T-helper 2 cell (primary cell): ENCODE measurements at places on chromosomes 3 and 15.

DNA sequence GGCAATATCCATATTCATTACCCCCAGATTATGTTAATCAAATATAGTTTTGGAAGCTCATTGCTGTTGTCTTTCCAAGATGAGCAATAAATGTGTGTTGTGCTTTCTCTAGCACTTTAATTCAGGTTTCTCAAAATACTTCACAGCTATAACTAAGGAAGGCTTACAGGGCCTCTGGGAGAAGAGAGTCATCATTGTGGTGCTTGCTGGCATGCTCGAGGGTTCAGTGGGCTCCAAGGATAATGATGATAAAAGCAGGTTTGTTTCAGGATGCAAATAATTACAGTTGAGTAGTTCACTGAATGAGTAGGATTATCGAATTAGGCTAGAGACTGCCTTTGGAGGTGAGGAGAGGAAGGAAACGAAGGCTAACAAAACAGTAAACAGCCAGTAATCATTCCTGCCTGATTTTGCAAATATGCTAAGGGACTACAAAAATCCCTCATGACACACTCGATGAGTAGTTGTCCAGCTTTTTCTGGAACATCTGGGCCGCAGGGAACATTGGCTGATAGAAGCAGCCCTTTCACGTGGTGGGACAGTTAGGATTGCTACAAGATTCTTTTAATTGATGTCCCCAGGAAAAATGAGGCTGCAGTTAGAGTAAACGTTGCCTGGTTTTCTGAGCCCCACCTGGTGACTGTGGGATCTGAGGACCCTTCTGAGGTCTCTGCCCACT lies 54.1 kb downstream of the SLC7A14 start:
- DNase-seq: no peak

DNA sequence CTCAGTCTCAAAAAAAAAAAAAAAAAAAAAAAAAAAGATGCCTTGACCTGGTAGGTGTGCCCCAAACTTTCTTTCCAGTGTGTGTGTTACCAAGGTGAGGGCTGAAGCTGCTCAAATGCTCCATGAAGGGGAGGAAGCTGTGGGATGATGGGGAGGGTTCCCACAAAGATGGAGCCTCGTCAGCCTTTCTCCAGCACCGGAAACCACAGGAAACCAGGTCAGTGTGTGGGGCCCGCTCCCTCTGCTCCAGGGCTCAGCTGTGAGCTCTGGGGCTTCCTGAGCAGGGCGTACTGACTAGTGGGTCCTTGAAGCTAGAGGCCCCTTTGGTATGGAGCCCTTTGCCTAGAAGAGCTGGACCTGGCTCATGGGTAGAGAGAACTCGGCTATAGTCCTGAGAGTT lies 681 bp upstream of the IL17RE start:
- DNase-seq: peak; percentile 64

- no peak for DNase-seq
Measured at GRCh38 chr3:40843208-40843624, 318.5 kb downstream of the ZNF621 start.

DNA sequence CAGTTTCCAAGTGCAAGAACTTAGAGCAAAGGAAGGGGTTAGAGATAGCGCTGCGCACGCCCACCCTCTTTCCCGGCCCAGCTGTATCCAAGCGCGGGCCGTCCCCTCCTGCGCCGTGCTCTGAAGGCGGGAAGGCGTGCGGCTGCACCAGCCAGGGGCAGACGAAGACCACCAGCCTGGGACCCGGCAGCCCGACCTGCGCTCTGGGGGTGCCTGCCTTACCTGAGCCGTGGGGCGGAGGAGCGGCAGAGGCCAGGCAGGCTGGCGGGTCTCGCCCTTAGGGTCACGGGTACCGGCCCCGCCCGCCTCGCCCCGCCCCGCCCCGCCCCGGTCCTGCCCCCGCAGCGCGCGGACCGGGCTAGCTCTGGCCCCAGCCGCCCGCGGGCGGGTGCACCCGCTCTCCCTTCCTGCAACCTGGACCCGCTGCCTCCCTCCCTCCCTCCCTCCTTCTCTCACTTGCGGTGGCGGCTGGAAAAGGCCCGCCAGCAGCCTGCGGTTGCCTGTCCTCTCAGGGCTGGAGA lies at the start of gene WDR72:
Gene WDR72 (minus strand): TSS at position 253 of the 521 bp plus-strand sequence. CDS start 26,514 bp downstream, outside the sequence.
- DNase-seq: no peak

DNA sequence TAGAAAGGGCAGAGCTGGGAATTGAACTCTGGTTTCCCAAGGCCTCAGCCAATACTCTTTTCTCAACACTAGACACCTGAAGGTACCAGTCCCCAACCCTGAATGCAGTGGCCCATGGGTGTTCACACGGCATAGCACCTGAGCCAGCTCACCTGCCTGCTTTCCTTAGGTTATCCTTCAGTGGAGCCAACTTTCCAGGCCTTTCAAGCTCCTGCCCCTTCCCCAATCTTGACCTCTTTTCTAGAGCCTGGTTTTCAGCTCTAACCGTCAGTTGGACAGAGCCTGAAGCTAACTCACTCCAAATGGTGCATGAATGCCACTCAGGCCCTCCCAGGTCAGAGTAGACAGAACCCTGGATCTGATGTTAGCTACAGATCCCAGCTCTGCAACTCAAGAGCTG lies 66.1 kb upstream of the ITGA11 start:
- no peak for DNase-seq
